Non-pigmented ciliary epithelial cell (primary cell): ENCODE measurements at places on chromosomes 7 and 10.

GRCh38 chr10:71059054-71059818, 153.1 kb upstream of the UNC5B start:
- DNase-seq, result no peak

GRCh38 chr10:112082120-112082519, 101.4 kb downstream of the GPAM start:
- no peak for DNase-seq

DNA sequence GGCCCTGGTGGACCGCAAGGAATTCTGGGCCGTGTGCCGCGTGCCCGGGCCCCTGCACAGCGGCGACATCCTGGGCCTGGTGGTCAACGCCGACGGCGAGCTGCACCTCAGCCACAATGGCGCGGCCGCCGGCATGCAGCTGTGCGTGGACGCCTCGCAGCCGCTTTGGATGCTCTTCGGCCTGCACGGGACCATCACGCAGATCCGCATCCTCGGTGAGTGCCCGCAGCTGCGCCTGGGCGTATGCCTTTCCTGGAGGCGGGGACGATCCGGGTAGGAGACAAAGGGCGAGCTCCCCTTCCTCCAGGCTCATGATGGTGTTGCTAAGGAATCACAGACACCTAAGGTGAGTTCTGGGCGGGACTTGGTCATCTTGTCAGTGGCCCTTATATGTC, 91.5 kb downstream of the NEURL1 start:
- no peak for DNase-seq

DNA sequence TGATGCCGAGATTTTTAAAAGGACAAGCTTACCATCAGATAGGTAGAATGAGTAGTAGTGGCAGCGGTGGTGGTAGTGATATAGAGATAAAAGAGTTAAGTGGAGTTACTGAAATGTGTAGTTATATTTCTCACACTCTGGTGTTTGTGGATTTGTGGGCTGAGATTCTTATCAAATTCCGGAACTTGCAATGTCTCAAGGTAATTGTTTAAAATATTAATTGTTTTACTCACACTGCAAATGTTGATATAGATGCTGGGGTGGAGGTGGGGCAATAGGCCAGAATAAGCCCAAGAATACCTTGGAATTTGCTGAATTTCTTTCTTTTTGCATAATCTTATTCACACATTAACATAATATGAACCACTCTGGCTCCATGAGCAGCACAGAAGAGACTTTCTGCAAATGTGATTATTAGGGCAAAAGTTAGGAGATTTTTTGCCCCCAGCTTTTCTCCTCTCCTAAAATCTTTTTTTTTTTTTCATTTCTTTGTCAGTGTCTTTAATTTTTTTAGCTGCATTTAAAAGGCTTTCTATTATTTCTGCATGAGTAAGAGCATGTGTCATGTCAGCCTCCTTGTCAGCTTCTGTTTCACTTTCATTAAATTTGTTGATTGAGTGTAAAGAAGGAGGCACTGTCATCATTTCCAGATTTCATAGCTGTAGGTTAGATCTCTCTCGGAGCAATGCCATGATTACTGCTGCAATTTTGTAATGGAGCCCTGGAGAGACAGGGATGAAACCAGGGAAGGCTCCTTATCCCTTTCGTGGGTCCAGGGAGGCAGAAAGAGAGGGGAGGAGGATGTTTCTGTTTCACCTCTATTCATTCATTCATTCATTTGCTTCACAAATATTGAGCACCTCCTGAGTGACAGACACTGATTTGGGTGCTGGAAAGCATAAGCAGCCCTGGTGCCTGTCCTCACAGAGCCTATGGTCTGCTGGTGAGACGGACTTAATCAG, 13.1 kb upstream of the SGMS1 start:
- no peak for DNase-seq

DNA sequence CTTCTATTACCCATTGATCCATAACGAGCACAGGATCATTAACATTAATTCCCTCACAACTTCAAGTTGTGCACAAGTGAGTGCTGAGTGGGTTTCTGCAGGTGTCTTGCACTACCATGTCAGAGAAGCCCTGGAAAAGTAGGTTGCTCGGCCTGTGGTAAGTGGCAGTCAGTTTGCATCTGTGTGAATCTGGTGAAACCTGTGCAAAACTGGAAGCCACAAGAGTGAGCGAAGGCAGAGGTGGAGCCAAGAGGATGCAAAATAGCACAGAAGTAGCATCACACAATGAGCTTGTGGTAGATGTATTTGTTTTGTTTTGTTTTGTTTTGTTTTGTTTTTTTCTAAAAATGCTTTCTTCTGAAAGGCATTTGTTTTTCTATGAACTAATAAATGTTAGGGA, 181.5 kb downstream of the THSD7A start:
- DNase-seq, result no peak

DNA sequence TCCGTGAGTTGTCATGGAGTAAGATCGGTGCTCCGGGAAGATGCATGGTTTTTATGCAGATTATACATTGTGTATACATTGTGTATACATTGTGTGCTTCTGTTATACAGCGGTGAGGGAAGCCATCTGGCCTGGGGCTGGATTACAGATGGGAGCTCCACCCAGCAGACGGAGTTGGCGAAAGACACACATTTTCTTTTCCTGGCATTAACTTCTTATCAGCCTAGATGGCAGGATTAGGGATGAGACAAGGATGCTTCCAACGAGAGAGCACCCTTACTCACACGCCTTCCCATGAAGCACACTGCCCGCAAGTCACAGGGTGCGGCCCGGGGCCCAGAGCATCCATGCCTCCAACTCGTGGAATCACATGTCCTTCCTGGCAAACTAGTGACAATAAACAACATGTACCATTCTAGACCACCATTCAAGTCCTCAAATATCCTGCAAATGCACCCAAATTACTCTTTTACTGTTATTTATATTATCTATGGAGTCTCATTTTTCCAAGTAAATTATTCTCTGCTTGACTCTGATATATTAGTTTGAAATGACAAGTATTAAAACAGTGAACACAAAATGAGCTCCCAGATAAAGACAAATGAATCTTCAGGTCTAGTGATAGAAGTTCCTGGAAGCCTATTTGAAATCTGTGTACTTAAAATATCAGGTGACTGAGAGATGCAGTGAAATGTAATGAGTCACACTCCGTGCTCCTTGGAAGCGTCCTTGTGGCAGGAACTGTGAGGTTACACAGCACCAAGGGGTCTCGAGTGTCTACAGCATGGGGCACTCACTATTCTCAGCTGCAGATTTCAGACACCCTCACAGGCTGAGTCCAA, 29.8 kb upstream of the PPP2R2D start:
- DNase-seq, result no peak

DNA sequence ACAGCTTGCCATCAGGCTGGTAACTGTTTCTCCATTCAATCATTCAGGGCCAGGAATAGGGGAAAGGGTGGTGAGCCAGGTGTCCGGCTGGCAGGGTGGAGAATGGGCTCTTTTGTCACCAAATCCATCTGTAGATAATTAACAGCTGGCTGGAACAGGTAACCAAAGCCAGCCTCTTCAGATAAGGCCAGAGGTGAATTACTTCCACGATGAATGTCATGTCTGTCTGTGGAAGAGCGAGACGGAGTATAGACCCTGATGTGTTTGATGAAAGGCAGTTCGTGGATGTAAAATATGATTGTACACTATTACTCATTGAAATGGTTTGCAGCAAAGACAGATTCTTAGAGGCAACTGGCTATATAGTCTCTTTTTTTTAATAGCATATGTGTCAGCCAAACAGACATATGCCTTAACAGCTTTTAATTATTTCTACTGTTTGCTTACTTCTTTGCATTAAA, 149.8 kb downstream of the KLF6 start:
- DNase-seq, result no peak

GRCh38 chr10:131692176-131692575, 208.6 kb upstream of the PPP2R2D start:
- DNase-seq, result no peak
